ENCODE measurements at places on chromosomes 13 and 19.
A peak's percentile ranks its signal among the peaks of the same experiment; 100 is the strongest.

DNA sequence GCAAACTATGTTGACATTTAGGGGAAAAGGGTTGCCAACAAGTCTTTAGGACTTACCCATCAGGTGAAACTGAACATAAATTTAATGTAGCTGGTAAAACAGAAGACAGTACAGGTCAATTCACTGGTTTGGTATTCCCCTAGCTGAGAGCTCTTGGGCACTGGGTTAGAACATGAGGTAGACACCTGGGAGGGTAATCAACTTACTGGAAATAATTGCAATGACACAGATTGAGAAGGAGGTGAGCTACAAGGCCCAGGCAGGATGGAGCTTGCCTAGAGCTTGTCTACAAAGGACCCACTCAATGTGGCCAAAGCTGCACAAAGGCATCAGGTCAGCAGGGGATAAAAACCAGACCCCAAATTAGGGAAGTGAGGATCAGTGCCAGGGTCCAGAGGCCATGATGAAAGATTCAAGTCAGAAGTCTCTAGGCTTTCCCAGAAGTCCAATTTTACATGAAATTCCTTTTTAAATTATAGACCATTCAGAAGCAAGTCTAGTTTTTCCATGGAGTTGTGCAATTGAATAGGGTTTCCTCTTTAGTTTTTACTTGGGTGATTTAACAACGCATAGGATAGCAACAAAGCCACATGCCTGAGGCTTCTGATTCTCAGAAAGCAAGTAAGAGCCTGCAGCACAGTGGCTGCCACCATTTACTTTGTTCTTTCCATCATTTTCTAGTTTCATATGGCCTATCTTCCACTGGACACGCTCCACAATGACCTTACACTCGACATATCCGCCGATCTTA, 194.0 kb downstream of the NDFIP2 start:
- no peak for DNase-seq

GRCh38 chr19:49506575-49507105, 5.8 kb upstream of the FCGRT start:
- no peak for DNase-seq

DNA sequence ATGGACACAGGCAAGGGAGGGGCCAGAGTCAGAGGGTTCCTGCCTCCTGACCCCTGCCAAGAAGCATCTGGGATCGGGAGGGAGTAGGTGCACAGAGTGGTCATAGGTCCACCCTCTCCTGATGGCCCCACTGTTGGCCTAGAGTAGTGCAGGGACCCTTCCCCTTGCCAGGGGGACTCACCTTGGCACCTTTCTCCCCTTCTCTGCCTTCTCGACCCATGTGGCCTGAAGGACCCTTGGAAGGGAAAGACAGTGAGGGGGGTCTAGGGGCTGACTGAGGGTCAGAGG, 33.3 kb upstream of the OLFM2 start:
- no peak for DNase-seq

DNA sequence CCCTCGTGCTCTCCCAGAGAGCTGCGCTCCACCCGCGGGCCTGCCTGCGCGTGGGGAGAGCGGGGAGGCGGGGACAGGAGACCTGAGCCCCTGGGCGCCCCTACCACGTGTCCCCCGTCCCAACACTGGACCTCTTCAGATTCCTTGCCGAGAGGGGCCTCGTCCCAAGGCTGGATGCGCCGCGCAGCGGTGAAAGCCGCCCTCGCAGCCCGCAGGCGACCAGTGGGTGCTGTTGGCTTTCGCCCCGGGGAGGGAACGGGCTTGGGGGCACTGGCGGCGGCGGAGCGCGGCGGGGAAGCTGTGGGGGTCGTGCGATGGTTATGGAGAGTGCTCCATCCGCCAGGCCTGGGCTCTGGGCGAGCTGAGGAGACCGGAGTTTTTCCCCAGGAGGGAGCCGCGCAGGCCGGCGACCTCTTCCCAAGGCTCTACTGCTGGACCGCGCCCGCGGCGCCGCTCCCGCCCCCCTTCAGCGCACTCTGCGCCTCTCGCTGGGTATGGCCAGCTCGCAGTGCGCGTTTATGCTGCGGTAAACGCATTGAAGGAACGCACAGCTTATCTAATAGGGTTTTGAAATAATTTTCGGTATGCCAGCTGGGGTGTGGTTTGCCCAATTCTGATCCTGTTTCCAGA, 17.2 kb upstream of the RNF17 start:
- no peak for DNase-seq

DNA sequence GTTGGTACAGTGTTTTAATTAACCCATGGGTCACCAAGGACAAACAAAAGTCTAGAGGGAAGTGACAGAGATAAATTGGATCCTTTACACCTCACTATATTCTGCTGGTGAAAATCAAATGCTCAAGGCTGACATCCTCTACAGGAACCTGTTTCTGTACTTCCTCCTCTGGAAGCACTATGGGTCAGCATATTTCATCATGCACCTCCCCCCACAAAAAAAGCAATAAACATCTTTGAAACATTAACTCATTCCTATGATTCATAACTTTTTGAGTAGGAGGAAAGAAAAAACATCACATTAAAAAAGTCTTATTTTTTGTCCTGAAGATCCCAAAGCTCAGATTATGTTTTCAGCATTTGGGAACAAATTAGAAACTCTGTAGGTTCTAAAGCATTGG, 588.3 kb upstream of the SGCG start:
- DNase-seq = no peak

DNA sequence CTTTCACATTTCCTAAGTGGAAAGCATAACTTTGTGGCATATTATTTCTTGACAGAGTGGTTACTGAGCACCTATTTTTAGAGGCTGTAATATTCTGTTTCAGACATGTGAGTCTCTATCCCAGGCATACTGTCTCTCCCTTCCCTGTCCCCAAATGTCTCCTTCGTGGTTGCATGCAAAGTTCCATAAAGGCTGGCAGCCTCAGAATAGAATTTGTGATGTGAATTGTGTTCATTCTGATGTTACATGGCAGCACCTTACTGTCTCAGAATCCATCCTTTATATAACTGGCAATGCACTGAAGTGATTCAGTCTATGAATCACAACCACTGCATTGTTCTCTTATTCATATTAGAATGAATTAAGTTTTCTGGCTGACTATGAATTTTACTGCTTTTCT, 89.0 kb upstream of the SLC7A1 start:
- DNase-seq = no peak

- no peak for DNase-seq
Measured at GRCh38 chr13:39916330-39916729, 260.9 kb downstream of the COG6 start.

GRCh38 chr19:57363688-57364181, 384 bp downstream of the TRAPPC2B start:
- no peak for DNase-seq

DNA sequence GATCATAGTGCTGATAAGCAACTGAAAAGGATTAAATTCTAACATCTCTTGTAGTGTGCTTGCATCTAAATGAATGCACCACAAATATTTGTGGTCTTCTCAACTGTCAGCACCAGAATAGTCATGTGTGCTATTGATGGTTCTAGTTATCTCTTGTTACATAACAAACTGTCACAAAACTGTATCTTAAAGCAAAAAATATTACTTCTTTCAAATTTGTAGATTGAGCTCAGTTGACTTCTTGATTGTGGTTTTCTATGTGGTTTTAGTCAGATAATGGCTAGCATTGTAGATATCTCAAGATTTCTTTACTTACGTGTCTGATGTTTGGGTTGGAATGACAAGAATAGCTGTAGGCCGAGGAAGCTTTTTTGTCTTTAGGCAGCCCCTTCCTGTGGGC, 431.3 kb downstream of the SLITRK6 start:
- no peak for DNase-seq

DNA sequence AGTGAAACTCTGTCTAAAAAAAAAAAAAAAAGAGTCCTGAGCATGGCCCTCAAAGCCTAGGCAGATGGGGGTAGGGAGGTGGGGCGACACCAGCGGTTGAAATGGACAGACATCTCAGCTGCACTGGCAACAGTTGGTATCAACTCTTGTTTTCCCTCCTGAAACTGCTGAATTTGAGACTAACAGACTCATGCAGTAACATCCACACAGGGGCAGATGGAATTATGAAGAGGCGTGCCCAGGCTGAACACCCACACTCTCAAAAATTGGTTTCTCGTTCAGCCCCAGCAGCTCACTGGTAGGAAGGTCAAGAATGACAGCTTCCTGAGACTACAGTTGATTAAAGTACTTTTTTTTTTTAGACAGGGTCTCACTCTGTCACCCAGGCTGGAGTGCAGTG, 24.1 kb downstream of the PBX4 start:
- DNase-seq = no peak

DNA sequence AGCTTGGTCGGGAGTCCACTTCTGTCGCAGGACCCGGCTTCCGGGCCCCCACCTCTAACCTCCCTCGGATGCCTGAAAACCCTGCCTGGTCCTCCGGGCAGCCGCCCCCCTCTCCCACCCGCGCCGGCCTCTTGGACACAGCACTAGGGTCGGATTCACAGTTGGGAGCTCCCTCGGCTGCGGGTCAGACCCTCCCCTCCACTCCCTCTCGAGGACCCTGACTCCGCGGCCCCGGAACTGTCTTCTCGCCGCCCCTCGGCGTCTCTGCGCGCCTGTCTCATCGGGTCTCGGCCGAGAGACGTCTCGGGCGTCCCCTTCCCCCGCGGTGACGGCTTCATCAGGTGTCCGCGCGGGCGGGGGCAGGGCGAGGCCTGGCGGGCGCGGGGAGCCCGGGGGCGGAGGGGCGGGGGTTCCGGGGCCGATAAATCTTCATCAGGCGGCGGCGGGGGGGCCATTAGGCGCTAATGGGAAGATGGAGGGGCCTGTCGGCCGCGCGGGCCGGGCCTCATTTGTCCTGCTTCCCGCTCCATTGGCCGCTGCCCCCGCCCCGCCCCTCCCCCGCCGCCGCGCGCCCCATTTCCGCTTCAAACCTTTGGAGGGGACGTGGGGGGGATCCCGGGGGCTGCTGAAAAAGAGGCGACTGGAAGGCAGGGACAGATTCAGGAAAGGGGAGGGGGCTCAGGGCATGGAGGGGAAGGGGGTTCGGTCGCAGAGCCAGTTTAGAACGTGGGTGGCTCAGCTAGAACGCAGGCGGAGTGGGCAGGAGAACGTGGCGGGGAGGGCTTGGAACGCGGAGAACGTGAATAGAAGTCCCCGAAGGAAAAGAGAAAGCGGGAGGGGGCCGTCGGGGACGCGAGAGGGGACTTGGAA, 11.8 kb upstream of the ERFL start:
- no peak for DNase-seq

DNA sequence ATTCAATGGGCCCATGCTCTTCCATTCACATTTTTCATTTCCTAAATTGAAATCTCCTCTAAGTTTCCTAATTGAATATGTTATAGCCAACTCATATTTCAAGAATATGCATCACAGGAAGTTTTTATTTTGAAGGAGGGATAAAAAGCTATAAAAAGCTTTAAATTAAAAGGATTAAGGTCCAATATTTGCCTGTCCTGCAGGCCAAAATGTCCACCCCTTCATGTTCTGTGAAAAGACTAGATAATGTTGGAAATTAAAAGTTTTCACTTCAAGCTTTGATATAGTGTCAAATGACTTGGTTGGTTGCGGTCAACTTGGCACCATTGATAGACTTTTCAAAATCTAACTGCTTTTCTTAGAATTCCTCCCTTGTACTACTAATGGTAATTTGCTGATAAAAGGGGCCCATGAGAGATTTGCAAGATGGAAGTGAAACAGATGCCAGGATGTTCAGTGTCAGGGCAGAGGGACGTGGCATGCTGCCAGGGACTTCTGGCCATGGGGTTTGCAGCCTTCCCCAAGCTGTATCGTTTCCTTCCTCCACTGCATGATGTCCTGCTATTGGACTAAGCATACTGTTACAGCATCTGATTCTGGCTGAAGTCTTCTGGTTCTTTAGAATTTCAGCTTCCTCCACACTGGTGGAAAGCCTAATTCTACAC, 547.3 kb upstream of the MIR17HG start:
- DNase-seq = no peak

DNA sequence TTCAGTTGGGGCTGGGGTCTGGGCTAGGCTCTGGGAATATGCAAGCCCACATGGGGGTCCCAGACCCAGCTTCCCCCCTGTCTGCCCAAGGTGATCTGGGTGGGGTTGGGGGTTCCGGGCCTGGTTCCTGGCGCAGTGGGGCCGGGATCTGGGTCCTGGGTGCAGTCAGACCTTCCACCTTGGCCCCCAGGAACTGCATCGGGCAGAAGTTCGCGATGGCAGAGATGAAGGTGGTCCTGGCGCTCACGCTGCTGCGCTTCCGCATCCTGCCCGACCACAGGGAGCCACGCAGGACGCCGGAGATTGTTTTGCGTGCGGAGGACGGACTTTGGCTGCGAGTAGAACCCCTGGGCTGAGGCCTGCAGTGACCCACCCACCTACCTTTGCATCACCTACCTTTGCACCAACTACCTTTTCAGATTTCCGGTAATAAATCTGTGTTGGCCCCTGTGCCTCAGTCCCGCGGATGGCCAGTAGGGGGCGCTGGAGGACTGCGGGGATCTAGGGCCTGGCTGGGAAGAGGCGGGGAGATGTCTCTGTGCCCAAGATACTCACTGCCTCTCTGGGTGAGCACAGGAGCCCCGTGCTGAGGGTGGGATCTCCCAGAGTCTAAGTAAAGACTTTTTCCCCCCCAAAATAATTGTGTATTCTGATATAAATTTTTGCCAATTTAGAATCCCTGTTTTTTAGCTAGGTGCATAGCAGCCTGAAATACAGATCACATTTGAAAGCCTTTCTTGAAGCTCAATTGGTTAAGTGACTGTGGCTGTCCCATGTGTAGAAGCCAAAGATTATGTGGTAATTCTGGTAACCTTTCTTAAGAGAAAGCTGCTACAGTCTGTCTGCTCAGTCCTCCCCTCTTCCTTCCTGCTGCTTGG, 11.5 kb upstream of the CYP4F3 start:
- DNase-seq = peak; percentile 23

- peak; percentile 49 for DNase-seq
Measured at GRCh38 chr13:27826379-27827353, 34.4 kb downstream of the GSX1 start.

GRCh38 chr19:28074773-28075172, 1138.2 kb downstream of the UQCRFS1 start:
- DNase-seq = no peak

GRCh38 chr19:31348481-31349159, 616 bp downstream of the TSHZ3 start:
- DNase-seq = no peak

DNA sequence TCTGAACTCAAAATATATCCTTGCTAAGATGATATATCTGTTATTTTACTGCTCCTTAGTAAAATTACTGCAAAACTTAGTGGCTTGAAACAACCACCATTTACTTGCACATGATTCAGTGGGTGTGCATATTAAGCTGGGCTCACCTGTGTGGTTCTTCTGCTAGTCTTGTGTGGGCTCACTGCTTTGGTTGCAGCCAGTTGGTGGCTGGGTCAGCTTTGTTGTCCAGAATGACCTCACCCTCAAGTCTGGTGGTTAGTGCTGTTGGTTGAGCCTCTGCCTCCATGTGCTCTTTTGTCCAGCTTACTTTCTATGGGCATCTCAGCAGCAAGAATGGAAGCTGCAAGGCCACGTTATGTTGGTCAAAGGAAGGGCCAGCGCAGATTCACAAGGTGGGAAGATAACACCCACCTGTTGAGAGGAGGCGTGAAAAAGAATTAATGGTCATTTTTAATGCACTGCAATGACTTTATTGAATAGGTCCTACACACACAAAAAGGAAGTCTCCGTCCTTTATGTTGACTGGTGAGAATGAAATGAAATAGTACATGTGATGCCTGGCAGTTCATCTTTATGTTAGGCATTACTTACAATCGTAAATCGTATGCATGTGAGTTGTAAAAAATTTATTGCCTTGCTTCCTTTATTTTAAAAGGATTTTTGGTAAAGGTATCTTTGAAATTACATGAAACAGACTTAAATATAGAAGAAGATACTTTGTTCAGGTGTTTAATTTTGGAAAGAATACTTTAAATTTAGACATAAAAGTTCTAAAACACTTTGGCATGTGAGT, 34.3 kb downstream of the URI1 start:
- no peak for DNase-seq
